Effector memory CD4-positive, alpha-beta T cell (primary cell): ENCODE measurements at places on chromosomes 1 and 21.

DNA sequence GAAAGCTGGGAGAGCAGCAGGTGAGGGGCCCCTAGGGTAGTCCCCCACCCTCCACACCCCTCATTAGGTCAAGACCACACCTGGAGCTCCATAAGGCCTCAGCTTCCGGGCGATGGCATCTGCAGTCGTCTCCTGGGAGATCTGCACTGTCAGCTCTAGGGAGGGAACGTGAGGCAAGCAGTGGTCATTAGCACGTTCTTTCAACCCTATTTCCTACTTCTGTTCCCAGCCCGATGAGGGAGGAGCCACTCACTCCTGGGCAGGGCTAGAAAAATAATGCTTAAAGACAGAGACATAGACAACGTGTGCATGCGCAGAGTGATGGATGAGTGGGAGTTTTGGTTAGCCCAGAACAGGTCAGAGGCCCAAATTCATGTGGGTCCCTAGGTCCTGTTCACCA, 9.7 kb downstream of the KDF1 start:
- DNase-seq, result no peak

- no peak for DNase-seq
These were observed 17.9 kb upstream of the MIIP start for GRCh38 chr1:12001249-12001917.

GRCh38 chr1:212431644-212432043, 1.1 kb upstream of the NENF start:
- DNase-seq, result no peak

DNA sequence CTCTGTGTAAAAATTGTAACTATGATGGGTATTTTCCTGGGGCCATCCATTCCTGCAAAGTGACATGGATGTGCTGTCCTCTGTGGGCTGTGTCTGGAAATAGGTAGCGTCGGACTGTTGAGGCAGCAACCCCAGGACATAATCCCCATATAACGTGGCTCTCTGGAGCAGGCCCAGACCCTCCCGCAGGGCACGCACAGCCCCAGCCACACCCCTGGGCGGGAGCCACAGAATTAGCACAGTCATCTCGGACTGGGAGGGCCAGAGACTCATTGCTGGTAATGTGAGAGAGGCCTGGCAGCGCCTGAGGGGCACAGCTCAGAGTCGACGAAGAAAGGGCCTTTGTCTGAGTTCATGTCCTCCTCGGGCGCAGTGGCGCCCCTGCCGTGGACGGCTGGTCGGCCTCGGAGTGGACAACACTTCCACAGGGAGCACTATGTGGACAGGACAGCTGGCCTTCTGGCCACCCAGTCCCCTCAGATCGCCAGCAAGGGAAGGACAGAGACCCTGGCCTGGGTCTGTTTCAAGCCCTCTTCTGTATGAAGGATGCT, 20.1 kb downstream of the SIM2 start:
- no peak for DNase-seq

DNA sequence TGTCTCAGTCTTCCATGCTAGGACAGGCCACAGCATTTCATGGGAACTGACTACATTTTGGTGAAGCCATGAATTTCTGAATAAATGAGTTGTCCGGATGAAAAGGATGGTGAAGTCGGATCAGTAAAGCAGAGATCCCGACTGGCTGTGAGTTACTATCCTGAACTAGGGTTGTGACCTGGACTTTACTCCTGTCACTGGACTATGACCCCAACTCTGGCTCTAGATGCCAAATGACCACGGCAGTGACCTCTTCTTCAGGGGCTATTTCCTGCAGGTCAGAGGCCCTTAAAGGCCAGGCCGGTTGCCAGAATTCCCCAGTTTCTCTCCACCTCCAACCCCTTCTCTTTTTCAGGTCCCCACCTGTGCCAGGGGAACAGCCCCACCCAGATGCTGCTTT, 1.7 kb upstream of the NECTIN4 start:
- DNase-seq, result no peak

DNA sequence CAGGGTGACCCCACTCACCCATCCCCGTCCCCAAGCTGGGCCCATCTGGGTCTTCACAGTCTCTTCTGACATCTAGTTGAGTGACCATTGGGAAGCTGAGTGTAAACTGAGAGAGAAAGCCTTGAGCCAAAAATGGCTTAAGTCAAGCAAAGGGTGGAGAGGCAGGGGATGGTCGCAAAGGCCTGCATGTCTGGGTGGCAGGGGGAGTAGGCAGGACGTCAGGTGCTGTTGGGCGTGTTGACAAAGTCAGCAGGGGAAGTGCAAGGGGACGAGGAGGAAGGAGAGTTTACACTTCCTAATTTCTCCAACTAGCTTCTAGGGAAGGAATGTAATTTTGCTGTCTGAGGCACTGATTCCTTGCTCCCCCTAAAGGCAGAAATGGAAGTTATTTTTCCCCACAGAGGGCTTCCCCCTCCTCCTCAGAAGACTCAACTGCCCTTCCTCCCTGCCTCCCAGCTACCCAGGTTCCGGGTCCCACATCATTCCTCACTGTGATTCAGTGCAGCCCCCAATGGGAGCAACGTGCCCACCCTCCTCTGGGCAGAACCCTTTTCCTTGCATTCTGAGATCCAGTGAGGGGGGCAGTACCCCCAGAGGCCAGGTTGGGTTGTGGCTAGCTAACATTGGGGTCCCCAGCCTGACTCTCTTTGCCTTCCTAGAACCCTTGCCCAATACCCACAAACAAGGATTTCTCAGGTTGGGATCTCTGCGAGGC, 1.2 kb upstream of the ADORA1 start:
- DNase-seq, result no peak
